ENCODE measurements at places on chromosomes 12 and 14. TPM values are rescaled to one million over a fixed set of nuclear protein-coding genes. Genes with fewer than 3 reads are reported as not detected.

DNA sequence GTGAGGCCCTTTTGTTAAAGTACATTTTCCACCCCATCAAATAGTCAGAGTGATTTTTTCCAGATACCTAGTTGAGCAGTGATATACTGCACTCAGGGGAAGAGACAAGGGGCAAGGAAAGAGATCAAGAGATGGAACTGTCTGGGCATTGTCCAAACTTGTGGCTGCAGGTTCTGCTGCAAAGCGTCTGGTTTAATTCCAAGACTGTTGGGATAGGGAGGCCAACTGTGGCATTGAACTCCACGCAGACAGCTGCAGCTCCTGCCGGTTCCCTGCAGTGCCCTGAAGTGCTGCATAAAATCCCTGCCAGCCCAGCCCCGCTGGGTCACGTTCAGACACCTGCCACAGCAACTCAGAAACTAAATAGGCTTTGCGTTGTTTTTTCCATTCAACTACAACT lies 30.5 kb downstream of the RPH3A start:
- H3K27ac ChIP-seq = no peak overlapping the region
- peak; percentile 55 for DNase-seq
- H3K27me3 ChIP-seq = no peaks in the 10 kb centered on the region
- H3K36me3 ChIP-seq = no peaks in the 10 kb centered on the region
- peaks cover 13% of the 10 kb centered on the region for H3K4me1 ChIP-seq

GRCh38 chr12:81164827-81165226 lies 86.9 kb downstream of the ACSS3 start:
- H3K27ac ChIP-seq = no peak overlapping the region
- H3K36me3 ChIP-seq = no peaks in the 10 kb centered on the region
- no peaks in the 10 kb centered on the region for H3K27me3 ChIP-seq

GRCh38 chr12:13606290-13606689 lies 375.1 kb downstream of the GRIN2B start:
- peak; percentile 11 for DNase-seq
- no peak overlapping the region for H3K4me3 ChIP-seq
- H3K27me3 ChIP-seq = peaks cover 12% of the 10 kb centered on the region
- no peaks in the 10 kb centered on the region for H3K4me1 ChIP-seq
- no peaks in the 10 kb centered on the region for H3K36me3 ChIP-seq

Gene MFAP5
- 1.7 TPM for total RNA-seq

DNA sequence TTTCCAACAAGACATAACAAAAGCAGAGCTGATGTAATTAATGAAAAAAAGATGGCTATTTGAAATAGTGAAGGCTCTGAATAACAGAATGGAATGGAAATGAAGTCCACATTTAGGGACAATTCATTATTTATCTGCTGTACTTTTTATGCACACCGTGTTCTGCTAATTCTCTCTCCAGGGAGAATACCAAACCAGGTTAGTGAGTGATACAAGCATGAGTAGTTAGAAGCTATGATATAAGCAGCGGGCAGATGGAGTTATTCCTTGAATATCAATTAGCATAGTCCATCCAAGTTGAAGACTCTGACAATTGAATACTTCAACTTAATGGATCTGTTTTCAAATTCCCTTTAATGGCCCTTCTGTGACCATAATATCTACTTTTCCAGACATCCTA lies 162.1 kb upstream of the TMTC2 start:
- DNase-seq = no peak
- no peak overlapping the region for H3K4me3 ChIP-seq
- H3K36me3 ChIP-seq = no peaks in the 10 kb centered on the region
- peaks cover 8% of the 10 kb centered on the region for H3K27me3 ChIP-seq

- no peak overlapping the region for H3K27ac ChIP-seq
- no peak for DNase-seq
- no peak overlapping the region for H3K4me3 ChIP-seq
- H3K4me1 ChIP-seq = no peaks in the 10 kb centered on the region
- peaks cover 20% of the 10 kb centered on the region for H3K36me3 ChIP-seq
Measured at GRCh38 chr14:100332071-100332639, 9.0 kb downstream of the SLC25A47 start.

GRCh38 chr14:106378191-106378590 lies 851.8 kb downstream of the TMEM121 start:
- no peak overlapping the region for H3K27ac ChIP-seq
- peaks cover 89% of the 10 kb centered on the region for H3K27me3 ChIP-seq
- H3K4me3 ChIP-seq = no peak overlapping the region

GRCh38 chr12:99009654-99010296 lies 364.7 kb downstream of the APAF1 start:
- no peak overlapping the region for H3K27ac ChIP-seq
- H3K4me3 ChIP-seq = no peak overlapping the region
- DNase-seq = no peak
- no peaks in the 10 kb centered on the region for H3K36me3 ChIP-seq
- H3K27me3 ChIP-seq = no peaks in the 10 kb centered on the region

DNA sequence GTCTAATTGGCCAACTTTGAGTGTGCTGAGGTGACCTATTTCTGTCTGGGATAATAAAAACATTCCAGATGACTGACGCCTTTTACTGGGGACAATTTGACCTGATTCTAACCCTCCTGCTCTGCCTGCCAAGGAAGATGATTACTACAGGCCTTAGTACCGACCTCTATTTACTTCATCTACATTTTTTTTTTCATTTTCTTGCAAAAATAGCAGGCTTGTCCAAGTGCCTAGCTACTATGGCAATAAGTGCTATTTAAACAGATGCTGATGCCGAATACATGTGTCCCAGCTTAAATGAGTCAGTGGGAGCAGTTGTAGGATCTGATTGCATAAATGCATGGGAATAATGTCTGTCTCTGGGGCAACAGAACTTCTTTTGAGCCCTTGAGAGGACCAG lies 254.3 kb downstream of the RGS6 start:
- H3K4me3 ChIP-seq = no peak overlapping the region
- no peak overlapping the region for H3K27ac ChIP-seq
- H3K4me1 ChIP-seq = no peaks in the 10 kb centered on the region
- H3K27me3 ChIP-seq = no peaks in the 10 kb centered on the region

DNA sequence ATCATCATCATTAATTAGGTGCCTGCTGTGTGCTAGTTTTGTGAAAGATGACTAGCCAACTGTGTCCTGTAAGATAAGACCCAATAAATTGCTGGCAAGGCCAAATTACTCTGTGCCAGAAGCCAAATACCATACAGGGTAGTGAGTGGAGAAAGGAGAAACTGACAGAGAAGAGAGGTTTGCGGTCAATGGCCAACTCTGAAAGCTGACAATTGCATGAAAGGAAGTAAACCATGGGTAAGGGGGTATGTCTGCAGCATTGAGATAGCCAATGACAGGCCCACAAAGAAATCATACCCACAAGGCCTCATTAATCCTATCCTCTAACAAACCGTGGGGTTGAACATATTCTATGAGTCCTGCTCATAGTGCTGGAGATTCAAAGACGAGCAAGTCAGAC lies 236.6 kb upstream of the CCDC196 start:
- H3K4me3 ChIP-seq = no peak overlapping the region
- H3K27me3 ChIP-seq = no peaks in the 10 kb centered on the region
- no peaks in the 10 kb centered on the region for H3K4me1 ChIP-seq

- no peak for DNase-seq
- no peak overlapping the region for H3K27ac ChIP-seq
- peaks cover 64% of the 10 kb centered on the region for H3K36me3 ChIP-seq
- no peaks in the 10 kb centered on the region for H3K27me3 ChIP-seq
- no peak overlapping the region for H3K4me3 ChIP-seq
Measured at GRCh38 chr14:94051779-94052178, 25.6 kb downstream of the OTUB2 start.

- no peak overlapping the region for H3K4me3 ChIP-seq
- DNase-seq = no peak
- H3K4me1 ChIP-seq = no peaks in the 10 kb centered on the region
- H3K27me3 ChIP-seq = no peaks in the 10 kb centered on the region
Measured at GRCh38 chr12:92603741-92604432, 98.9 kb upstream of the PLEKHG7 start.

DNA sequence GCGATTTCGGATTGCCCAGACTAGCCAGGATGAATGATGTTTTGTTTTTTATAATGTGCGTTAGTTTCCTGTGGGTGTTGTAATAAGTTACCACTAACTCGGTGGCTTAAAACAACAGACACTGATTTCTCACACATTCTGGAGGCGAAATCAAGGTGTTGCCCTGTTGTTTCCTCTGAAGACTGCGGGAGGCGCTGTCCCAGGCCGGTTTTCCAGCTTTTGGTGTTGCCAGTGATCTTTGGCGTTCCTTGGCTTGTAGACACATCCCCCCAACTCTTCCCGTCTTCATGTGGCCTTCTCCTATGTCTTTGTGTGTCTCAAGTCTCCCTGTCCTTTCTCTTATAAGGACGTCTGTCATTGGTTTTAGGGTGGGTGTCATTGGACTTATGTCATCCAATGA lies 267.7 kb downstream of the AACS start:
- no peaks in the 10 kb centered on the region for H3K36me3 ChIP-seq
- H3K27ac ChIP-seq = no peak overlapping the region
- no peak overlapping the region for H3K4me3 ChIP-seq

Gene NKX2-8
- total RNA-seq = not detected

- no peaks in the 10 kb centered on the region for H3K27me3 ChIP-seq
- peaks cover 10% of the 10 kb centered on the region for H3K4me1 ChIP-seq
- no peaks in the 10 kb centered on the region for H3K36me3 ChIP-seq
Measured at GRCh38 chr12:99332936-99333591, 314.5 kb upstream of the GARIN6 start.

GRCh38 chr12:53596920-53597363 lies 29.2 kb downstream of the ATF7 start:
- DNase-seq = no peak
- peaks cover 56% of the 10 kb centered on the region for H3K4me1 ChIP-seq
- no peak overlapping the region for H3K4me3 ChIP-seq
- H3K36me3 ChIP-seq = no peaks in the 10 kb centered on the region

Gene RPS26
- 69.9 TPM for total RNA-seq

DNA sequence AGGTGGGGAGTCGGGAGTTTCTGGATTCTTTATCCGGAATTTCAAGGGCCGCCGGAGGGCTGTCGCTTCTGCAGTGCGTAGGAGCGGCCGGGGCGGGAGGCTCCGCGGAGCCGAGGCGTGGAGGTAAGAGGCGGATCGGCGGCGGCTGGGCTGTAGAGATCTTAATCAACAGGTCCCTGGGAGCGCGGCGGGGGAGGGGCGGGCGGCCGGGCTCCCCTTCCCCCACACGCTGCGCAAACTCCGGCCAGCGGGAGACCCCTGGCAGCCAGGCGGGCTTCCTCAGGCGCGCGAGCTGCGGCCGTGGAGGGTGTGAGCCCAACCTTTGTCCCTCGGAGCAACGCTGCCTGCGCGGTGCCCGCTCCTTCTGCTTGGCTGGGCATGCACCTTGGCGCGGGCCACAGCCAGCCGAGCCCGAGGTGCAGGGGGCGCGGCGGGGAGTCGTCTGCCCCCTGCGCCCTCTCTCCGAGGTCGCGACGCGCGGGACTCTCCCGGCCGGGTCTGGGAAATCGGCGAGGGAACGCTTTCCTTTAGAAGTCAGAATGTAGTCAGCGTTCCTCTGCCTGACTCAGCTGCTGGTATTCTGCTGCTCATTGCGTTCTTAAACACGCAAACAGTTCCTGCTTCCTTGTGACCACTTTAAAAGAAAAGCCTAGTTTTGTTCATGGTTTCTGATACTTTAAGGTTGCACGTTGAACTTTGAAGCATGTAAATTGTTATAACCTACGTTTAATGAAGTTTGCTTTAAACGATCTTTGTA lies at the start of gene PALS1:
PALS1 (plus strand) TSS at position 25 of the 757 bp plus-strand sequence. CDS start 37,736 bp downstream, outside the sequence.
- H3K27ac ChIP-seq = peak within 1 kb of the TSS; percentile 92
- DNase-seq = peak; percentile 71
- H3K4me1 ChIP-seq = peaks cover 20% of the 10 kb centered on the region
- H3K36me3 ChIP-seq = peaks cover 6% of the 10 kb centered on the region
- peak within 1 kb of the TSS; percentile 78 for H3K4me3 ChIP-seq
- H3K27me3 ChIP-seq = no peaks in the 10 kb centered on the region

- no peak for DNase-seq
- peaks cover 5% of the 10 kb centered on the region for H3K4me1 ChIP-seq
- H3K36me3 ChIP-seq = peaks cover 5% of the 10 kb centered on the region
- no peak overlapping the region for H3K4me3 ChIP-seq
Measured at GRCh38 chr12:96029826-96030225, 5.6 kb downstream of the LTA4H start.

Gene SRRM4
- total RNA-seq = not detected

GRCh38 chr14:67418401-67419191 lies 6.6 kb upstream of the PLEK2 start:
- H3K27ac ChIP-seq = no peak overlapping the region
- no peaks in the 10 kb centered on the region for H3K4me1 ChIP-seq

- H3K27me3 ChIP-seq = no peaks in the 10 kb centered on the region
- no peaks in the 10 kb centered on the region for H3K36me3 ChIP-seq
- peak overlapping the region; percentile 49 for H3K27ac ChIP-seq
- DNase-seq = peak; percentile 92
- peaks cover 37% of the 10 kb centered on the region for H3K4me1 ChIP-seq
Measured at GRCh38 chr14:96614481-96614881, 112.3 kb downstream of the PAPOLA start.

DNA sequence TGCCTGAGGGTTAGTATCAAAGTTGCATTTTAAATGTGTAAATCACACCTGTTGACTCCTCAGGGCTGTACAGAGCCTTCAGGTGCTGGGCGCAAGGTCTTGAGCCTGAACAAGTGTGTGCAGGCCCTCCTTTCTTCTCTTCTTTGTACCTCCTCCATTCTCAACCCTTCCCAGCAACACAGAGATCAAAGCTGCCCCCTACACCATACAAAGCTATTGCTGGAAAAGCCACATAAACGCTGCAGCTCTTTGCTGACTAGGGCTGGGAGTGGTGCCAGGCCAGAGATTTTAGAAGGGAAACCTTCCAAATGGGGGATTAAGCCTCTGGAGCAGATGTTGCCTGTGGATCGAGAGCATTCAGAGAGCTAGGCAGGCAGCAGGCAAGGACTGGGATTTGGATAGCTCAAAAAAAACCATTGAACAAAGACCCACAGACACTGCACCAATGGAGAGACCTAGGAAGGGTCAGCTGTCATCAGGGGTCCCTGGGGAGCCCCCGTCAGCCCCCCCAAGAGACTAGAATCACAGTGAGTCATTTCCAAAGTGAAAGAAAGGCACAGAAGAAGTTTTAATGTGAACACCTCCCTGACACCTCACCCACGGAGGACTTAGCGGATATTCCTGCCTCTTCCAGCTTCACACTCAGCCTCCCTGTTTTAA lies 18.2 kb upstream of the SUSD6 start:
- H3K4me1 ChIP-seq = peaks cover 14% of the 10 kb centered on the region
- no peaks in the 10 kb centered on the region for H3K27me3 ChIP-seq
- peak overlapping the region; percentile 20 for H3K4me3 ChIP-seq
- H3K36me3 ChIP-seq = no peaks in the 10 kb centered on the region

- no peak overlapping the region for H3K4me3 ChIP-seq
- no peaks in the 10 kb centered on the region for H3K36me3 ChIP-seq
- no peak for DNase-seq
- no peaks in the 10 kb centered on the region for H3K4me1 ChIP-seq
Measured at GRCh38 chr12:69120354-69120753, 119.0 kb upstream of the CPSF6 start.

Gene KERA
- total RNA-seq = not detected

All from A673 (cell line).